ENCODE measurements at places on chromosomes 2 and 18.

DNA sequence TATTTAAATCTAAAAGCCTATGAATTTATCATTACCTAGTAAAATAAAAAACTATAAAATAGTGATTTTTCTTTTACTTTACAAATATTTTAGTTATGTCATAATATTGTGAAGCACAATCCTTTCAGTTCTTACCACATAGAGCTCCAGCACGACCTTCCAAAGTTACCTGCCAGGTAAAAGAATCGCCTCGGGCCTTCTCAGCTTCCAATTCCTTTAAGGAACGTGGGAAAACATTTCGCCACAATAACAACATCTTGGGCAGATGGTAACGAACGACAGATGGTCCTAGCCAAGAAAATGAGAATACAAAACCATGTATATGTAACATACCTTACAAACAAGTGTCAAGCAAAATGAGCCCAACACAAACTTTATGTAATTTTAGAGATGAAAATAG, 23.7 kb downstream of the HEATR5B start:
- DNase-seq: no peak

- DNase-seq: no peak
Measured at GRCh38 chr2:219748671-219749570, 121.5 kb downstream of the SLC4A3 start.

DNA sequence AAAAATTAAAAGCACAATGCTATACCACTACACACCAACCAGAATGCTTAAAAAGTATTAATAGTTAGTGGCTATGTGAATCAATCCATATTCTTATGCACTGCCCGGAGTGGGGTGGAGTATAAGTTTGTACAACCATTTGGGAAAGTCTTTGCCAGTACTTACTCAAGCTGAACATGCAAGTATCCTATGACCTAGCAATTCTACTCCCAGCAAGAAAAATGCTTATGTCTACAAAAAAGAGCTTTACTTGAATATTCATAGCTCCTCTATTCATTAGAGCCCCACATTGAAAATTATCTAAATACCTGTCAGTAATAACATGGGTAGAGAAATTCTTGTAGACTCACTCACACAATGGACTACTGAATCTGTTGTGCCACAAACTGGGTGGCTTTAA, 21.4 kb upstream of the CNOT11 start:
- no peak for DNase-seq

DNA sequence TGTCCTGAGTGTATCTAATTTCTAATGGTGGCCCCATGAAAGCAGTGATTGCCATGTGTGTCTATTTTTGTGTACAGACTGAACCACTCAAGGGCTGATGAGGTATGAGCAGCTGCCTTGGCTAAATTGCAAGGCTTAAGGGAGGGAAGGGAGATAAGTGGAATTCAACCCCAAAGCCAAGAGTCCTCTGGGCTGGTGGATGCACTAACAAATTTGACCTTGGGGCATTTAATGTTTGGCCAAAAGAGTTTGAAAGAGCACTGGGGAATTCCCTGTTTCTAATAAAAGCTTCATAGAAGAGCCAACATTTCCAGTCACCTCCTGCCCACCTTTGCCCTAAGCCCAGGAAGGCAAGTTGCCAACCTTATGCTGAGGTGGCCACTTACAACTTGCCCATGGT, 172.1 kb downstream of the SETBP1 start:
- no peak for DNase-seq

GRCh38 chr2:20012032-20012281, 511 bp downstream of the MATN3 start:
- no peak for DNase-seq

GRCh38 chr2:7845332-7845731, 836.5 kb upstream of the ID2 start:
- DNase-seq: no peak

DNA sequence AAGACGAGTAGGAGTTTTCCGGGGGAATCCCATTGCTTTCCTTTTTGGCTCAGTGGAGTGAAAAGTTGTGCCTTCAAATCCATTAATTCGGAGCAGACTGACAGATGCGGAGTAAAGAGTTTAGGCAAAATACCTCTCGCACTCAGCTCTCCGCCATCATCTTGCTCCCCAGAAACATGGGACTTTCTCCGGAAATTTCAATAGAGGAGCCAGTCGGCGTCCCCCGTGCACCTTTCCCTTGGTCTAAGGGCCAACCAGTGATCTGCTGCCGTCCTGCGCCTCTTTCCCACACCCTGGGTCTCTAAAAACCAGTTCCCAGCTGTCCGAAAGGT, 318 bp downstream of the TYW5 start:
- no peak for DNase-seq

DNA sequence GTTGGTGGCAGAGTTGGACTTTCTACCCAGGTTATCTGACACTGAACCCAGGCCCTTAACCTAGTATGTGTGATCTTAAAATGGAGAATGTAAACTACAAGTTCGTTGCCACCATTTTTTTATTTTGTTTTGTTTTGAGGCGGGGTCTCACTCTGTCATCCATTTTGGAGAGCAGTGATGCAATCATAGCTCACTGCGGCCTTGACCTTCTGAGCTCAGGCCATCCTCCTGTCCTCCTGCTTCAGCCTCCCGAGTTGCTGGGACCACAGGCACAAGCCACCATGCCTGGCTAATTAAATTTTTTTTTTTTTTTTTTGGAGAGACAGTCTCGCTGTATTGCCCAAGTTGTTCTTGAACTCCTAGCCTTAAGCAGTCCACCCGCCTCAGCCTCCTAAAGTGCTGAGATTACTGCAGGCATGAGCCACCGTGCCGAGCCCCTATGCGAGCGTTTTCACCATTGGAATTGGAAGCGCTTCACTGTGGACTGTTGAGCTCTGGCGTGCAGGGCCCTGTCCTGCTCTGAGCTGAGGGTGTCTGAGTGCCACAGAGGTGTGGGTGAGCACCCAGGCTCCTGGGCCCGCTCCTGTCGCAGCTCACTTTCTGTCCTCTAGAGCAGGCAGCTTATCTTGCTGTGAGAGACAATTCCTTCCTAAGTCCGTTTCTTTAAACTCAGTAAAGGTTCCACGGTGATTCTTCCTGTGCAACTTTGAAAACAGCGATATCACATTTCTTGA, 186.9 kb downstream of the LDLRAD4 start:
- no peak for DNase-seq

GRCh38 chr2:103780088-103780702, 1018.4 kb downstream of the TMEM182 start:
- no peak for DNase-seq

DNA sequence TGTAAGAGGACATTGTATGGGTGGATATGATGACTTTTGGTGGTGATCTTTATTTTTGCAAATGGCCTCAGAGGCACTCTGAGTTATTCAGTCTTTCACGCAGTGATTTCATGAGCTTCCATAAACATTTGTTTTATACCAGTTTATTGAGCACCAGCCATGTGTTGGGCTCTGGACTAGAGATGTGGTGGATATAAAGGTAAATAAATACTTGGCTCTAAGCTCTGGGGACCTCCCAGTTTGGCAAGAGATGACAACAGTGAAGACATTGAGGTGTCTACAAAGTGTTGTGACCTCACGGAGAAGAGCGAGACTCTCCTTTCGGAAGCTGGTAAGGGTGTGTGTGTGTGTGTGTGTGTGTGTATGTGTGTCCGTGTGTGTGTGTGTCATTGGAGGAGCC, 146.4 kb downstream of the TANC1 start:
- no peak for DNase-seq

DNA sequence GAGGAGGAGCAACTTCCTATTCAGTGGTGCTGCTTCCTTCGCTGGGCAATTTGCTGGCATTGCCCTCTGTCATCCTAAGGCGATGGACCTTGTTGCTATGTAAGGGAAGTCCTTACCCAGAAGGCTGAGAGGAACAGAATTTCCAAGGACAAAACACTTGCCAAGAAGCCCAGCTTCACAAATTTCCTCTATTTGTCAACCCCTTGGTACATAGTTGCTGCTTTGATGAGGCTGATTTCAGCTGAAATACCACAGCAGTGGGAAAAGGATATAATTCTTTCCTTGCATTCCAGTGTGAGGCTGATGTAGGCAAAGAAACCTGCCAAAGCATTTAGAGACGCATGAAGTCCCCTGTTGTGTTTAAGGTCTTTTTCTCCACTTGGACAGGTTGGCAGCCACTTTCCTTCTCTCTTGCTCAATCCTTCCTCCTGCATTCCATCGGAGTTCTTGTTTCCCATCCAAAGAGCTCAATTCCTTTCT, 16.4 kb upstream of the ST3GAL5 start:
- DNase-seq: no peak

DNA sequence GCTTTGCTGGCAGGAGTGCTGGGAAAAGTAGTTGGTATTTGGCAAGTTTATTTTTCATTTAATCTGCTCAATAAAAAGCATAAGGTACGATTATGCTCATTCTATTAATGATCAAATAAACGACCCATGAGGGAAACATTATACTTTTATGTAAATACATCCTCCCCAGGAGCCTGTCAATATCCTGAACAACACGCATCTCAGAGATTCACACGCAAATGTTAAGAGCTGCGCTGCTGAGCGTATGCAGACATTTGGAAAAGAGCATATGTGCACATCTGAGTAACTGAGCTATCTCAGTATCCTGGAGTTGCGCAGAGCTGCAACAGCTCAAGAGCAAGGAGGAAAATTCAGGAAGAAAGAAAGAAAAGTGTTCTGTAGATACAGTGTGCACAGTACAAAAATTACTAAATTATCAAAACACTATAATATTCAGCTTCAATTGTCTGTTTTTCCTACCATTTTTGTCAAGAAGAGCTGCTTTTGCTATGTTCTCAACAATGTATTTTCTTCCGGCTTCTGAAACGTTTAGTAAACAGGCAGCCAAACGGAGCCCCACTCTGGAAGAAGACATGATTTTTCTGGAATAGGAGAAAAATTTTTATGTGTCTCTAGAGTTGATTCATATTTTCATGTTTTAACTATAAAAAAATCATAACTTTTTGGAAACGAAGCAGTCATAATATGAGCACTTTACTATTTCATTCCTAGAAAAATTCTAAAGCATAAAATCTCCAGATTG, 2.4 kb downstream of the FTCDNL1 start:
- DNase-seq: no peak

DNA sequence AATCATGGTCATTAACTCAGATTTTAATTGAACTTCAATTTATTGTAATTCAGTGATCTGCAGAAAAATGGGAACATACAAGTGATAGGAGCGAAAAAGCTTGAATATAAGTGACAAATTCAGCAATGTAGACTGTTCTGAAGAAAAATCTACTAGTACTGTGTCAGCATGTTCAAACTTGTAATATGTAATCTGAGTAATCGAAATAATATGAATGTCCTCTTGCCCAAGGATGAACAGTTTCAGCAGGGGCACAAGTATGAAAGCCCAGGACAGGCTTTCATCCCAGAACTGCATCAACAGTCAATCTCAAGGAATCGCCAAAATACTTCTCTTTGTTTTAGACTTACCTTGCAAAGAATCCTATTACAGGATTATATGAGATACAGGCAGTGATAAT, 1110.5 kb downstream of the LRP1B start:
- DNase-seq: no peak

DNA sequence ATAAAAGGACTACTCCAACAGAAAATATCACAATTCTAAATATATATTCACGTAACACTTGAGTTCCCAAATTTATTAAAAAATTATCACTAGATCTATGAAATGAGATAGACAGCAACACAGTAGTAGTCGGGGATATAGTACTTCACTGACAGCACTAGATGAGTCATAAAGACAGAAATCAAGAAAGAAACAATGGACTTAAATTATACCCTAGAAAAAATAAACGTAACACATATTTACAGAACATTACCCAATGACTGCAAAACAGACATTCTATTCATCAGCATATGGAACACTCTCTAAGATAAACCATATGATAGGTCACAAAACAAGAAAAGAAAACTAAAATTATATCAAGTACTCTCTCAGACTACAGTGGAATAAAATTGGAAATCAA, 429.4 kb downstream of the MBD2 start:
- no peak for DNase-seq

GRCh38 chr18:607930-608329, 11.1 kb downstream of the CLUL1 start:
- no peak for DNase-seq

DNA sequence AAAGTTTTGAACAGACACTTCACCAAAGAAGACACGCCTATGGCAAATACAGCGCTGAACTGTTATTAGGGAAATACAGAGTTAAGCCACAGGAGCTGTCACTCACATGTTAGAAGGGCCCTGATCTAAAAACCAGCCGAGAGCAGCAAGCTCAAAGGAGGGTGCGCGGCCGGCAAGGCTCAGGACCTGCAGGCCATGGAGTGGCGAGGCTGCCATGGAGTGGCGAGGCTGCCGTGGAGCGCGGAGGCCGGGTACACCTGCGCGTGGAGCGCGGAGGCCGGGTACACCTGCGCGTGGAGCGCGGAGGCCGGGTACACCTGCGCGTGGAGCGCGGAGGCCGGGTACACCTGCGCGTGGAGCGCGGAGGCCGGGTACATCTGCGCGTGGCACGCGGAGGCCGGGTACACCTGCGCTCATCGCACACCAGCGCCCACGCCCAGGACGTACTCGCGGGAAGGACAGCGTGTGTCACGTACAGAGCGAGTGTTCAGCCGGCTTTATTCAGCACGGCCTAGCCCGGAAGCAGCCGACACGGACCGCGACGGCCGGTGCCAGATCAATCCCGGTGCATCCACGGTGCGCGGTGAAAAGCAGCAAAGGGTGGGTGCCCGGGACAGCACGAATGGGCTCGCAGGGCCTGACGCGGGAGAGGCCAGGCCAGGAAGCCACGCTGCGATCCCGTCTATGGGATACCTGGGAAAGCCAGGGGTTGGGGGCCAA, 68.8 kb downstream of the SLC66A2 start:
- DNase-seq: no peak

DNA sequence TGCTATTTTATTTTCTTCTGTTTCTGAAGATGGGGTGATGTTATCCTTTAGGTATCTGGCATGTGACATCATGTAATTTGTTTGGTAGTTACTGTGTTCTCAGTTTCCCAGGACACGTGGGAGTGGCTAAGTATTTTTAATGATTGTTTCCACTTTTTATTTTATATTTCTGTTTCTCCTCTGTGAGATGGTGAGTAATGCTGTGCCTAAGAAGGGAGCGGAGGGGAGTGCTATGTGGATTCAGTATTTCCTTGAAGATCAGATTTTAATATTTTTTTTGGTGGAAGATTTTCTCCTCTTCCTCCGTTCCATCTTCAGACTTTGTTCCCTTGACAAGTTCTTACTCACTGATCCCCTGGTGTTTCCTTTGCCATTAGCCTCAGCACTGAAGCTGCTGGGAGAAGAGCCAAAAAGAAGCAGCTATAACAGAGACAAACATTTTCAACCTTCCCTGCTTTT, 180.0 kb upstream of the MMADHC start:
- no peak for DNase-seq

DNA sequence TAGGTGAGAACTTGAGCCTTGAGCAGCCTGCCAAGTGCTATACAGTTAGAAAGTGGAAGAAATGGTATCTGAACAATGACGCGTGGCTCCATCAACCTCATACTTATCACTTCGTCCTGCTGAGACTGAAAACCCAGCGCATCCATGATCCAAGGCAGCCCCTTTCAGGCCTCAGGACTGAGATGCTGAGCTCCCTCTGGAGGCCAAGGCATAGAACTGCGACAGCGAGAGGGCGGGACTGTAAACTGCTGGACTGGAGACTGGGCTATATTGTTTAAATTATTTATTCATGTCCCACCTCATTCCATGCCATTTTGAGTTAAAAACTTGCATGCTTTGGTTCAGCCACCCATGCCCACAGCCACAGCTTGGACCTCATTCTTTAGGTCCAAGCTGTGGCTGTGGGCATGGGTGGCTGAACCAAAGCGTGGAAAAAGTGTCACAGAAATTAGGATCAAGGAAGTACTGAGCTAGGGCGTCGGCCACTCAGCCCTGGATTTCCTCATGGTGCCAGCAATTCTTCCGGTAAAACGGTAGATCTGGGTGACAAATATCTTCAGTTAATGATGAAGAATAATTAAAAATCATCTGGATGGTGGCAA, 195.5 kb downstream of the L3MBTL4 start:
- DNase-seq: no peak

- DNase-seq: no peak
Measured at GRCh38 chr2:168798076-168798887, 4.2 kb upstream of the NOSTRIN start.

Data from activated T-cell treated with anti-CD3 and anti-CD28 coated beads for 4 hours (primary cell).